ENCODE measurements at places on chromosomes 5 and 9.

DNA sequence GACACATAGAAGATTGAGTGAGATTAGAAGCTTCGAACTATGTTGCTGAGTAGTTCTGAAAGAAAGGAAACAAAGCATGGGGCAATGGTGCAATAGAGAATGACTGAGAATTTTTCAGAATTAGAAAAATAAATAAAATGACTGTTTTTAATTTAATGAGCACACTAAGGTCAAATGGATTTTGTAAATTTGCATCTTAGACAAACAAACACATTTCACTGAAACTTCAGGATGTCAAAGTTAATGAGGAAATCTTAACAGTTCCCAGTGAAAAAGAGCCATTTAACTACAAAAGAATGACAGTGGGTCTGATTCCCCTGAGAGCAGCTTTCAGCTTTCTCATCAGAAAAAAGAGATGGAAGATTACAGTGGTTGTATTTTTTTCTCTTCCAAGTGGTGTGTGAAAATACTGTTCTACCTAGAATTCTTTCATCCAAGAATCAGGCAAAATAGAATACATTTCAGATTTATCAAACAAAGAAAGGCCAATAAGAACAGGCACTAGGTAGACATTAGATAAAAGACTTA, 591.9 kb downstream of the SEMA5A start:
- DNase-seq: no peak

DNA sequence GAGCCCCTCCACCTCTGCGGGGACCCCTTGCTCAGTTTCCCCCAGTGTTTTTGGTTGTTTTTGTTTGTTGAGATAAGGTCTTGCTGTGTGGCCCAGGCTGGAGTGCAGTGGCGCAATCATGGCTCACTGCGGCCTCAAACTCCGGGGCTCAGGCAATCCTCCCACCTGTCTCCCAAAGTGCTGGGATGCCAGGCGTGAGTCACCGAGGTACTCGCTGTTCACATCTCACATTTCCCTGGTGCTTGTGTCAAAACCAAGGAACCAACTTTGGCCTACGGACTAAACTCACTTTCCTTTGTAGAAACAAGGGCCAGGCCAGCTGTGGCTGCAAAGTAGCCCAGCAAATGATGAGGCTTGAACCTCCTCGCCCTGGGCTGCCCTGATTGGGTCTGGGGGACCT, 9.7 kb upstream of the AJM1 start:
- no peak for DNase-seq

DNA sequence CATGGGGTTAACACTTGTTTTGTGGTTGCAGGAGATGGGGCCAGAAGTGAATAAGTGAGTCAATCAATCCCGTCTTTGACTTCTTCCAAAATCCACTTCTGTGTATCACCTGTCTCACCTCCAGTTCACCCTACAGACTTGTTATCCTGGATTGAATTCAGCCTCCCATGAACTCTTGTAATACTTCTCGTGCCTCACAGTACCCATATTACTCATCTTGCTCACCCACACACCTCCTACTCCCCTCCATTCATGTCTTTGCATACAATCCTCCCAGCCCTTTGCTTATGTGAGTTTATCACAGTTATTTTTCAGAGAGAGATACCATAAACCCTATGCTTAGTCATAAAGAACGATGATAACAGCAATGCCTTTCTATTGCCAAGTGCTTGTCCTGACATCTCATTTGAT, 52.9 kb upstream of the PAPPA start:
- DNase-seq: no peak

DNA sequence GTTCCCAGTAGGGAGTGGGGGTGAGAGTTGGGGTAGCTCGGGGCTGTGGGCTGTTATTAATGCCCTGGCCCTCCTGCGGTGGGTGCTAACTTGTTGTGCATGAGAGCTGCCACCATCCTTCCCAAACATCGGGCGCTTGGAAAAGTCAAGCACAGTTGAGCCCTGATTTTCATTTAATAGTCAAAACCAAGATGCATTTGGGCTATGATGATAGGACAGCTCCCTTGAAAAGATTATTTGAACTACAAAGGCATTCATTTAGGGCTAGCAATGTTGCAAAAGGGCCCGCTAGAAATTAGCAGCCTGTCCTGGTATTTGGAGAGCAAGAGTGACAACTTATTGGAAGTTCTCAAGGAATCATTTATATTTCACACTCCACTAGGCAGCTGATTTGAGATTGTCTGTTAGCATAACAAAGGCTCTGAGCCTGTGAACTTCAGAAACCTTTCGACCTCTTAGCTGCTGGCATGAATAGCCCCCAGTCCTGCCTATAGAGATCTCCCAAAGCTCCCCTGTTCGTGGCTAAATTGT, 128.2 kb upstream of the TMEM161B start:
- DNase-seq: no peak

GRCh38 chr5:36796155-36796554, 80.4 kb upstream of the NIPBL start:
- no peak for DNase-seq

DNA sequence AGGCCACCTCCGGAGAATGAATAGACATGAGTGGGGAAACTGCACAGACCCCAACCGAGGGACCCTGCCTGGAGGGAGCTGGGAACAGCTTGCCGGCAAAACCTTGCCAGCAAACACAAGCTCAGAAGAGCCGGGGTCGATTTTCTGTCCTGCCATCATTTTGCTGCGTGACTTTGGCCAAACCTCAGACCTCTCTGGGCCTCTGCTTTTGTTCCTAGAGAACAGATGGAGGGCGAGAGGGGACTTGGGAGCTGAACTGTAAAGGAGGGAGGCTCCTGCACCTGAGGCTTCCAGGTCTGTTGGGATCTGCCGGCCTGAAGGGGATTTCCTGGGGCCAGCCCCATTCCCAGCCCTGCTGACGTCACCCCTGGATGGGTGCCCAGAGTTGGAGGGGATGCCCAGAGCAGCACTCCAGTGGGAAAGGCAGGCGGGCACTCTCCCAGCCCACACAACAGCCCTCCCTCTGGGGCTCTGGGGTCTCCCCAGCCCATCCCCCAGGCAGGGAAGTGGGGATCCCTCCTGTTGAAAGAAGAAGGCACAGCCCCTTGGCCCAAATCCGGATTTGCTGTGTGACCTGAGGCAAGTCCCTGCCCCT, 40.4 kb upstream of the SYNPO start:
- DNase-seq: no peak

- DNase-seq: no peak
Observed at GRCh38 chr5:91937121-91937520, 554.0 kb upstream of the ARRDC3 start.

DNA sequence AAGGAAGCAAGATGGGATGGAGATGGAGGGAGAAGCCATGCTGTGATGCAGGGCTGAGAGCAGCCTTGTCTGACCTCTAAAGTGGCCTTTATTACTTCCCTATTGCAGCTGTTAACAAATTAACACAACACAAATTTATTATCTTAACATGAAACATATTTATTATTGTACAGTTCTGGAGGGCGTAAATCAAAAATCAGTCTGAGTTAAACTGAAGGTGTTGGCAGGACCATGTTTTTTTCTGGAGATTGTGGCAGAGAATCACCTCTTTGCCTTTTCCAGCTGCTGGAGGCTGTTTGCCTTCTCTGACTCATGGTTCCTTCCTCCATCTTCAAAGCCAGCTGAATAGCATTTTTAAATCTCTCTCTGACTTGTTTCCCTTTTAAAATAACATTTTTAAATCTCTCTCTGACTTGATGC, 7.2 kb upstream of the MCC start:
- DNase-seq: no peak

- DNase-seq: no peak
Observed at GRCh38 chr9:22244139-22245011, 202.2 kb upstream of the DMRTA1 start.

DNA sequence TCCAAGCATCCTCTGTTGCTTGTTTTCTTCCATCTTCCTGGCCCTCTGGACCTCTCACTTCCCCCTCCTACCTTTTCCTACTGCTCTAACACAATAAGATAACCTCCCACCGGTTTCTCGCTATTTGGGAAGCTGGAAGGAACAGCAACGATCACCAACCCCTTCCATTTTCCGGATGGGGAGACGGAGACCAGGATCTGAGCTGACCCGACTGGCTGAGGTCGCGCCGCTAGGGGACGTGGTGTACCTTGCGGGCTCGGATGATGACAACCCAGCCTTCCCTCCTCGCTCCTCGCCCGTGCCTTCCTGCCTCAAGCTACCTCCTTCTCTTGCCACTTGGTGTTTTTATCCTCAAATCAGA, 1.9 kb downstream of the LPAR1 start:
- DNase-seq: no peak

DNA sequence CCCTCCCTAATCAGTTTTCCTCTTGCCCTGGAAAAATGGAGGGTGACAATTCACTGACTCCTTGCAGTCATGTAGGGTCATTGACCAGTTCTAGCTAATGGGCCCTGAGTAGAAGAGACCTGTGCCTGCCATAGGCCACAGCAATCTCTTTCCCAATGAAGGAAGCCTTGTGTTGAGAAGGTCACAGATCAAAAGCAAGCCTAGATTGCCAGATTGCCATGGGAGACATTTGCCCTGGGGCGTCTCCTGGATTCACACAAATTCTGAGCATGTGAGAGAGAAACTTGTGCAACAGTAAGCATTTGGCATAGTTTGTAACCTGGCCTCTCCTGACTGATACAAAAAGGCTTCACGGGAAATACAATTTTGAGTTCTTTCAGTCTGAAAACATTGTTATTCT, 148.0 kb downstream of the NUDT12 start:
- no peak for DNase-seq

GRCh38 chr5:150946351-150946905, 41.6 kb upstream of the ZNF300 start:
- no peak for DNase-seq

GRCh38 chr9:129319076-129319937, 141.2 kb upstream of the IER5L start:
- no peak for DNase-seq

DNA sequence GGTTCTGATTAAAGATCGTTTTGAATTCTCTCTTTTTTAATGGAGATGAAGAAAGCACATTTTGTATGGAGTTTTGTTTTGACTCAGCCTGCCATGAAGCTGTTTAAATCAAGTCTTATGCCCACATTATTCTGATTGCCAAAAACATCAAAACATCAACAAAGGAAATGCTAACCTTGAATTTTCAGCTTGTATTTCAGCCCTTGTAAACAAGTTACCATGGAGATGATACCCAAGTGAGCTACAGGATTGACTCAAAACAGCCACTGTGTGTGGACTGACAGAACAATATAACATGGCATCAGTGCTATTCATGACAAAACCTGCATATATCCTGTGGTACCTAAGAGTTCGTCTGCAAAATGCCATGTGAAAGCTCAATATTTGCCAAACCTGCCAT, 1581.0 kb downstream of the MAT2B start:
- no peak for DNase-seq

GRCh38 chr5:7616897-7617296, 221.0 kb downstream of the ADCY2 start:
- no peak for DNase-seq

GRCh38 chr9:99431103-99431502, 209.0 kb downstream of the SEC61B start:
- DNase-seq: no peak

DNA sequence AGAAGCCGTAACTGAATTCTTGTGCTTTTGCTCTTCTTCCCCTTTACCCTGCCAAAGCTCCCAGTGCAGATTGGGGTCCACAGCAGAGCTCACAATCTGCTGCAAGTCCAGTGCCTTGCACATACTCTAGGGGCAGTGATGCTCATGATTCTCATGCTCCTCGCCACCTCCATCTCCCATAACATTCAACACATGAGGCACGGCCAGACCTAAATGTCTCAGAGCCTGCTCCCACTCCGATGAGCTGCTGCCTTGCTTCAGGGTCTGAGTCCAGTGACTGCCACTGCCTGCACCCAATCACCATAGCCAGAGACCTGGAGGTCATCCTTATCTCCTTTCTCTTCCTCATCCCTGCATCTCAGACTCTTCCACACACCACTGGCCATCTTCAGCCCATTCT, 10.5 kb downstream of the CSF1R start:
- DNase-seq: no peak

DNA sequence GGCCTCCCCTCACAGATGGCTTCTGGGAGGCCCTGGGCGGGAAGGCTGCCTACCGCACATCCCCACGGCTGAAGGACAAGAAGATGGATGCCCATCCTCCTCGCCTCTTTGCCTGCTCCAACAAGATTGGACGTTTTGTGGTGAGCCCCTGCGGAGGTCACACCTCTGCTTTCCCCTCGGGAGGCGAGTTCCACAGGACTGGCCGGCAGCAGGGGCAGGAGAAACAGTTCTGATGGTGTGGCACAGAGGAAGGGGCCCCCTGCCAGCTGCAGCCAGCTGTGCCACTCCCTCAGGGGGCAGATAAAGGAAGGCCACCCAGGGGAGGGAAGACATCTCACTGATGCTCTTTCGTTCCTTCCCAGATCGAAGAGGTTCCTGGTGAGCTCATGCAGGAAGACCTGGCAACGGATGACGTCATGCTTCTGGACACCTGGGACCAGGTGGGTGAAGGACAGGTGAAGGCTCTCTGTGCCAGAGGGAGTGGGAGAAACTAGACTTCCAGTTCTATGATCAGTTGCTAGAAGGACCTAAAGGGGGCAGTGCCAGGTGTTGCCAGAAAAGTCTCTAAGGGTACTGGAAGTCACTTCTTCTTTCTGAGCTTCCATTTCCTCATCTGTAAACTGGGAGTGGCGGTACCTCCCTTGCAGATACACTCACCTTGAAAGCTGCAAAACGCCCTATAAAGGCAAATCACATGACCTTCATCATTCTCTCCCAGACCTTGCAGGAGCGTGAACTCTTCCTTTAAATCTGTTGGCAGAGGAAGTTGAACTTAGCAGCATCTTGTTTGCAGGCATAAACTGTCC, 41.0 kb downstream of the STOM start:
- no peak for DNase-seq

GRCh38 chr9:89026876-89027275, 35.6 kb downstream of the S1PR3 start:
- DNase-seq: no peak

DNA sequence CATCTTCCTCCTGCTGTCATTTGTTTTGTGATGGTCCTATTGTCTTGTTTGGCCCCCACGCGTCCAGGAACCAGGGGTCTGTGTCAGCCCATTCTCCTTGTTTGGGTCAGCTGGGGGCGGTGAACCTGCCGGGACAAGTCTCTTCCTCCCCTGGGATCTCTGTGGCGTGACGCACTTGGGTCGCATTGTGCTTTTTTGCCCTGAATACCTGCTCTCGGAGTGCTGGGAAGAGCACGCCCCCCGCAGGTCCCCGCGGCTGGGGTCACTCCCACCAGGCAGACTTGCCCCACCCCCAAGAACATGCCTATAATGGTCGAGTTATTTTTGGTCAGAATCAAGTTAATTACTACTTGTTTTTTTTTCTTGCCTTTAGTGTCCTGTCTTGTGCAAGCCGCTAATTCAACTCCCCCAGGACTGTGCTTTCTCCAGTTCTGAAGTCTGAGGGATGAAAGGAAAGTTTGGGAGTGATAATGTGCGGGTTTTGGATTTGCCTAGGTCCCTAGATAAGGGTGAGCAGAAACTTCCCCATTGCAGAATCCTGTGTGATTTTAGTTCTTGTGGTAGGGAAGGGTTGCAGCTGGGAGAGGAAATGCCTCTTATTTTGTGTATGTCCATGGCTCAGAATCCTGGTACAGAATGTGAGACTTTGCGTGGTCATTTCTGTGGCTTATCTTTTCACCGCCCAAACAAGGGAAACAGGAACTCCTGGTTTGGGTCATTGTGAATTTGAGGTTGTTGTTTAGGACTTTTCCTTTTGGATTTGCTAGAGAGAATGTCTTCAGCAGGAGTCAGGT, 789 bp downstream of the ACER2 start:
- DNase-seq: no peak

All from activated naive CD4-positive, alpha-beta T cell (primary cell).